Stimulated activated CD8-positive, alpha-beta memory T cell treated with anti-CD3 and anti-CD28 coated beads, Interleukin-4, amount 100 ng/mL, for 1 hour (primary cell): ENCODE measurements at places on chromosomes 2 and 18.

- DNase-seq, result no peak
These were observed 366.6 kb downstream of the FSIP2 start for GRCh38 chr2:186105016-186105724.

GRCh38 chr2:109209412-109209811 lies 80.4 kb downstream of the SH3RF3 start:
- DNase-seq, result no peak

DNA sequence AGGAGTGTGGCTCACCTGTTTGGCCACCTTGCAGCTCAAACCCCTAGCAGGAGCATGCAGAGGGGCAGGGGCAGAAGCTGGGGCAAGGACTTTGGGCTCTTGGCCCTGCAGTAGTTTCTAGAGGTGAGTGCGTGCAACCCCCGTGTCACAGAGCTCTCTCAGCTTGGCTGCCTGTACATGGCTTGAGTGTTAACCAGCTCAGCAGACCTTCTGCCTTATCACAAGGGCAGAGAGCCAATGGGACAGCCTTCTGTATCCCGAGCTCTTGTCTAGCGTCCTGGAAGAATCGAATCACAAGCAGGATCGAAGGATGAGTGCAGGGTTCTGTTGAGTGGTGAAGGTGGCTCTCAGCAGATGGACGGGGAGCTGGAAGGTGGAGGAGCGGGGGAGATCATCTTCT lies 120.3 kb upstream of the TMEM18 start:
- no peak for DNase-seq

- DNase-seq, result no peak
These were observed 19.5 kb downstream of the BCL2 start for GRCh38 chr18:63299837-63300745.

DNA sequence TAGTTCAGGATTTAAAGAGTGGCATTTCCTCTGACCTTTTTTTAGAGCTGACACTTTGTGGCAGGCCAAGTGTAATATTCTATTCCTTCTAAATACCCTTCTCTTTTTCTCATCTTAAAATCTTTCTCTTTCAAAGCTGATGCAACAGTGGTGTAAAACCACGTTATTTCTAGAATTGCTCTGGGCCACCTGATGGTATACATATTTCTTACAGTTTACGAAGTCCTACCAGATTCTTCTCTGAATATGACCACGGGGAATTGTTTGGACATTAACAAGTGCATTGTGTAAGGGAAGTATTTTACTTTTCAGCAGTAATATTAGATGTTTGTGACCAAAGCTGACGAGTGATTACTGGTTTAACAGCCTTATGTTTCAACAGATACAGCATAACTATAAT lies 109.9 kb downstream of the PTPRM start:
- DNase-seq, result no peak

DNA sequence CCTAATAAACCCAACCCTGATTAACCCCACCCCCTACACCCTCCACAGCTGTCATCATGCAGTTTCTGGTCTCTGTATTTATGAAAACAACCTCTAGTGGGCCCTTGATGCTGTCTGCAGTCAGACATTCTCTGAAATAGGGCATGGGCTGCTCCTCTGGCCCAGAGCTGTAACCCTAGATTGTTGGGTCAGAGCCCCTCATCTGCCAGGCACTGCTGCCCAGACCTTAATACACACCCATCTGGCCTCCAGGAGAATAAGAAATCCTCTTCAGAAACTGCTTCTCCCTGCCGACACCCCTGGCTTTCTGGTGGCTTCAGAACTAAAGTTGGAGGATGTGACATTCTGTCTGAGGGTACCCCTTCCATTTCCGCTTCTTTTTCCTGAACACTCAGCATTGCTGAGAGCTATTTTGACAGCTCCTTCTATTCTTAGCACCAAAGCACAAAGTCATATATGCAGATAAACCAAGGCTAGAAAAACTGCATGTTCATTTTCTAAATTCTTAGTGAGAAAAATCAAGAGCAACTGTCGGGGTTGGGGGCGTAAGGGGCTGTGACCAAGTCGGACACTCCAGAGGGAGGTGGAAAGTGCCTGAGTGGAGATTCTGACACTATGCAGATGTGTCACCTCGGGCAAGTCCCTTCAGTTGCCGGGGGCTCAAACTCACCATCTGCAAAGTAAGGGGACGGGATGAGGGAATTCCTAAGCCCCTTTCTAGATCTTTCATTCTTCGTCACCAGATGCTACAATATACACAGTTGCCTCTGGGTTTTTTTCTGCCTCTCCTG lies 28.7 kb downstream of the SRSF7 start:
- DNase-seq, result no peak

- DNase-seq, result no peak
These were observed 35.2 kb downstream of the UNC50 start for GRCh38 chr2:98643496-98644100.

DNA sequence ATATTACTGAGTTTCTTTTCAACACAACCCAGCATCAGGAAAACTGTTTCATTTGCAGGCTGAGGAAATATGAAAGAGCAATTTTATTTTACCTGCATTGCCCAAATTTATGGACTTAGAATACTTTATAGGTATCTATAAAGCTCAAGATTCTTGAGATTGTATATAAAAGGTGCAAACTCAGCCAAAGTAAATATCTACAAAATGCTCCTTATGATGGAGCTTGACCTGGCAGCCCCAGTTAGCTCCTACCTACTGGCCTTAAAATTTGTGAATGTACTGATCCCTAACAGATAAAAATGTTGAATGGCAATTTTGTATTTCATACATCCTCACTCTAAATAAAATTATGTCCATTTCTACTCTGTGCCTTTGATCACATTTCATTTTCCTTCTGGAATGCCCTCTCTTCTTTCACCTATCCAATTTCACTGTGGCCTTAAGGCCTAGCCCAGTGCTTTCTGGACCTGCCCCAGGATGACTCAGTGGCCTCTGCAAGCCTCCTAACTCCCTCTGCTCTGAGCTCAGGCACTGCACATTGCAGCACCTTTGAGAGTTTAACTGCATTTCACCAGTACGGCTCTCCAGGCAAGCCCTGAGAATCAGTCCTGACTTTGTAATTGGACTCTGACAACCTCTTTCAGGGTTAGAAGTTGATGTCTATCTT lies 125.9 kb downstream of the ANTXR1 start:
- no peak for DNase-seq

- DNase-seq, result no peak
These were observed 2.0 kb downstream of the EIF2AK2 start for GRCh38 chr2:37154785-37155184.

DNA sequence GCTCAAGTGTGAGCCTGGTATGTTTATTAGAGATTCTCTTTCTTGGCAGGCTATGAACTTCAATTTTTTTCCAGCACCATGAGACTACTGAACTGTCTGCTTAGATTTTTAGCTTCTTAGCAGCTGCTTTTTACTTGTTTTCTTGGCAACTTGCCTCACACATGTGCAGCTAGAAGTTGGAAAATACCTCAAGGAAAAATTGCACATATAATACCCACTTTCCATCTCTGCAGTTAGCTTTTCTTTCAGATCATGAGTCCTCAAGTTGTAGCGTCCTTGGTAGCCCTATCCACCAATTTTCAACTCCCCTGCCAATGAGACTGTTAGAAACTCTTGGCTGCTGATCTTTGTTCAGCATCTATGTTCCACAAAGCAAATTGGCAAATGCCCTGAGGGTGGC lies 302.1 kb downstream of the HRH4 start:
- no peak for DNase-seq

DNA sequence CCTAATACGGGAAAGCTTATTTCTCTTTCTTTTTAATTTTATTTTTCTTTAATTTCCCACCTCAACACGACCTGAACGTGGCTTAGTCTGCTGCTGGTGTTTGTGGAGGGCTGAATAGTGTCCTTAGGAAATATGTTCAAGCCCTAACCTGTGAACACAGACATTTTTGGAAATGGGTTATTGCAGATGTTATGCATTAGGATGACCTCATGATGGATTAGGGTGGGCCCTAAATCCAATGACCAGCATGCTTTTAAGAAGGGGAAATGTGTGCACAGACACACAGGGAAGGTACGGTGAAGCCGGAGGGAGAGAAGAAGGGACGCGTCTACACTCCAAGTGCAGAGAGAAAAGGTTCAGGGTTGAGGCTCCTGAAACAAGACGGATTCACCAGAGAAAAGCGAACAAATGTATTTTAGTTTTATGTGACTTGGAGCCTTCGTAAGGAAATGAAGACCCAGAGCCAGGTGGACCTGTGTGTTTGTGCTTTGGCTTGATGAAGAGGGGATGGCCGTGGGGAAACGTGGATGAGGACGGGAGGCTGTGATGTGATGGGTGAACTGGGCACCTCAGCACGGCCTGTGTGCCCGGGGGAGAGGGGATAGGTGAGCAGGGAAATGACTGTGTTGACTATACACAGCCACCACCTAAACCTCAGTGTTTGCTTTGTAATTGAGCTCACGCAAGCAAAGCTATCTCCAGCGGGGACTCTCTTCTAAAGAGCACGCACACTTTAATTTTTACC lies 37.5 kb downstream of the RTP5 start:
- DNase-seq, result no peak

- DNase-seq, result no peak
These were observed 85.3 kb downstream of the FEZ2 start for GRCh38 chr2:36512705-36513104.

DNA sequence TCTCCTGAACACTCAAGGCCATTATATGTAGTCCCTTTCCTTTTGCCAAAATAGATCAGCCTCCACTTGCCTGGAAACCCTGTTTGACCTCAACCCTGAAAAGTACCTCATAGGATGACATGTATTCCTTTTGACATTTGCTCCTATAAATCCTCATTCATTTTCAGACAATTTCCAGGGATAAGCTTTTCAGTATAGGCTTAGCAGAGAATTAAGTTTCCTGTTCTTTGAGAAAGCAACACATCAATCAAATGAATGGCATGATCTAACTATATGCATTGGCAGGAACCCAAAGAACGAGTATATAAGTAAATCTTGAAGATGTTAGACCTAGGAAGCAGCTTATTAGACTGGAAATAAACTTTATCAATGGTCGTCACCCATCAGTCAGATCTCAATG lies 483.0 kb downstream of the CCDC85A start:
- no peak for DNase-seq

- no peak for DNase-seq
These were observed 342.9 kb downstream of the SPAG16 start for GRCh38 chr2:213627054-213627710.

- no peak for DNase-seq
These were observed 115.5 kb upstream of the SH3BP4 start for GRCh38 chr2:234836271-234836670.

- no peak for DNase-seq
These were observed 16.9 kb downstream of the PUM2 start for GRCh38 chr2:20333738-20334137.
